ENCODE measurements at places on chromosomes 5 and 9. TPM values are rescaled to one million over a fixed set of nuclear protein-coding genes. Genes with fewer than 3 reads are reported as not detected.

ZNF462 gene
- total RNA-seq = 3.6 TPM

LHX3 gene
- 0.08 TPM for total RNA-seq

PCDHAC1 gene
- 1.9 TPM for total RNA-seq

PCDHA9 gene
- not detected for total RNA-seq

WHRN gene
- 7.8 TPM for total RNA-seq

FOXD4L4 gene
- 0.13 TPM for total RNA-seq

PTGES gene
- total RNA-seq = 187 TPM

ARSI gene
- 30.6 TPM for total RNA-seq

MTAP gene
- total RNA-seq = 5.8 TPM

PALM2AKAP2 gene
- total RNA-seq = 0.36 TPM

GCNT4 gene
- 0.29 TPM for total RNA-seq

ACTL7A gene
- not detected for total RNA-seq

ARID3C gene
- total RNA-seq = 0.17 TPM

F2RL1 gene
- 227 TPM for total RNA-seq

TEX48 gene
- not detected for total RNA-seq

PDGFRB gene
- total RNA-seq = 0.80 TPM

RORB gene
- 0.01 TPM for total RNA-seq

HMCN2 gene
- 0.09 TPM for total RNA-seq

FNIP1 gene
- total RNA-seq = 14.3 TPM

IGIP gene
- total RNA-seq = 0.86 TPM

NKD2 gene
- 25.5 TPM for total RNA-seq

CKMT2 gene
- total RNA-seq = not detected

OR13C2 gene
- total RNA-seq = not detected

PHYHD1 gene
- 0.20 TPM for total RNA-seq

TMEM232 gene
- total RNA-seq = 0.10 TPM

SURF1 gene
- 42.8 TPM for total RNA-seq

IL4 gene
- not detected for total RNA-seq

COL15A1 gene
- 0.57 TPM for total RNA-seq

ORM2 gene
- not detected for total RNA-seq

PRLR gene
- 0.15 TPM for total RNA-seq

INSYN2B gene
- total RNA-seq = 0.11 TPM

PPP3R2 gene
- not detected for total RNA-seq

IFNB1 gene
- not detected for total RNA-seq

SAXO1 gene
- total RNA-seq = not detected

CXXC5 gene
- 17.6 TPM for total RNA-seq

Measured in A549 treated with AZD2906 at 1 μM for 4 hours (cell line).